Cortex of kidney (tissue), 1 donor: ENCODE measurements at places on chromosomes 1 and 21.

- no peak for DNase-seq
Observed at GRCh38 chr1:218466341-218467010, 121.3 kb downstream of the TGFB2 start.

DNA sequence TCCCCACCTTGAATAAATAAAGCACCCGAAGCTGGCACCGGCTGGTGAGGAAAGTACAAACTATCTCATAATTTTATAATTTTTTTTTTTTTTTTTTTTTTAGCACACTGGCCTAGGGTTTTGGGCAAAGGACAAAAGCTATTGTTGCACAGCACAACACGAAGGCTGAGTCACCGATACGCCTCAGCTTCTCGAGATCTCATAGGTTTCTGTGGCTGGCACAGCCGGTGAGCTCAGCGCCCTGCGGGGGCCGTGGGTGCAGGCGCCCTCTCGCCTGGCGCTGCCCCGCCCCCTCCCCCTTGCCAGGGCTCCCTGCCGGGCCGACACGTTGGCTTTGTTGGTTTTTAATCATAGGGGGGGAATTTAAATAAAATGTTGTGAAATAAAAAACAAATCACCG lies 17.2 kb downstream of the CASZ1 start:
- DNase-seq, result no peak

GRCh38 chr21:31443736-31444521 lies 99.9 kb upstream of the TIAM1 start:
- DNase-seq, result no peak

DNA sequence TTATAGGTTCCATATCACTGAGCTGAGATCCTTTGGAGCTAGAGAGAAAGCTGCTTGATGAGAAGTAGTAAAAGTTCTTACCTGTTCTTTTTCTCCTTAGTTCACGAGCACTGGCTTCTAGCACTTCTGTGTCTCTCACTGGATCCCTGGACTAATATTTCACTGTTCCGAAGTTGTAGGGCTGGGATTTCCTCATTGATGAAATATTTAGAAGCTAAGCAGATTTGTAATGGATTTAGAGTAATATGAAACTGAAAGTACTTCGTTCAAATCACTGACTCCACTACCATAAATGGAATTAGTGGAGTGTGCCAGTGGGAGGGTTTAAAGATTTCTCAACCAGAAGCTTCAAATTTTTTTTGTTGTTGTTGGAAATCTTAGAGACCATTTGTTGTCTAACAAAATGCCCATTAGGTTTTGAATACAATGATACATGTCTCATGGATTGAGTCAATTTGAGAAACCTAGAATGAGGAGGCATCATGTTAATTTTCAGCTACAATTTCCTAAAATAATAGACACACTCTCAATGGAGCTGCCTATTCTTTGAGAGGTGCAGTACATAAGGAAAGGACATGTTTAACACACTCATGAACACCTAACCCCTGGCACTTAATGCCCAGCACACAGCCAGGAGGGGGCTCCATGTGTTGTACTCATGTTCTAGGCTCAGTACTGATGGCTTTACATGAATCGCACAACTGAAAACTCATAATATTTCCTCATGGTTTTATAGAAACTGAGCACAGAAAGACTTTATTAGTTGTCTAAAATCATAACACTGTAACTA lies at the start of gene GBP1:
Gene GBP1 (minus strand): TSS at position 130 of the 790 bp plus-strand sequence. CDS start 1,974 bp downstream, outside the sequence.
- DNase-seq, result no peak

DNA sequence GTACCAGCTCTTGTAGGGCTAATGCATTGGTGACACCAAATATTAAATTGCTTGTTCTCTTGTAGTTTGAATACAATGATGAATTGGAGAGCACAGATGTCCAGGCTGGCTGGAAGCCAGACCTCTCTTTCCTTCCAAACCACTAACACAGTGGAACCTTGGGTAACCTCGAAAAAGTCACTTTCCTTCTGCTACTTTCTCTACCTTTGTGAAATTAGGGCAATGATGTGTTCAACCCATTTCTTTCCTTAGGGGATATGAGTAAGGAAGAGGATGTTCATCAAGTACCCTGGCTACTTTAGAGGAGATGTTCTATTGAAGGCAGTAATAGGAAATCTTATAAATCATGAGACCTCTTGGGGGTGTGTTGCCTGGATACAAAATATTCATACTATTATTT lies 55.7 kb downstream of the XCL2 start:
- DNase-seq, result no peak

DNA sequence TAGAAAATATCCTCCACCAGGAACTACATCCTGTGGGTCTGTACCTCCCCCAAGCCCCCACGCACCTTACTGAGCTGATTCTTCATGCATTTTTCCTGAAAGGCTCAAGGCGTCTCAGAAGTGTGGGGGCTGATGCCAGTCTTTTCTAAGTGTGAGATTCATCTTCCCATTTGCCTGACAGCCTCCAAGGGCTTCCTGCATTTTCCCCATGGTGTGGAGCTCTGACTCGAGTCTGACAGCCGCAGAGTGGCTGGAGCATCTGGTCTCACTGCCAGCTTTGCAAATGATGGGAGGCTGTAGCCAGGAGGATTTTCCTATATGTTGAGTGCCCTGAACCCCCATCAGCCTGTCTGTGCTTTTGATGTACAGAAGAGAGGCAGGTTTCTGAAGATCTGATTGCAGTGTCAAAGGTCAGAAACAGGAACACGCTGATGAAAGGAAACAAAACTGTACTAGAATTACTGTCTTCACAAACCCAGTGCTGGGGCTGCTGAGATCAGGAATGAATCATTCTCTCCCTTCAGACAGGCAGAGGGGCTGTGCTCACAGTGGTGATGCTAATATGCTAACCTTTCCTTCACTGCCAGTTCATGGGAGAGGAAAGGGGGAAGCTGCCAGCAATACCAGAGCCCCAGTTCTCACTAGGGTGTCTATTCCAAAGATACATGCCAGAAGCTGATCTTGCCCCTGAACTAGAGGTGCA lies 201.5 kb upstream of the C1orf174 start:
- no peak for DNase-seq

GRCh38 chr1:152141971-152142584 lies 16.9 kb downstream of the RPTN start:
- no peak for DNase-seq

GRCh38 chr21:41648591-41649031 lies 118.2 kb downstream of the RIPK4 start:
- DNase-seq, result no peak

DNA sequence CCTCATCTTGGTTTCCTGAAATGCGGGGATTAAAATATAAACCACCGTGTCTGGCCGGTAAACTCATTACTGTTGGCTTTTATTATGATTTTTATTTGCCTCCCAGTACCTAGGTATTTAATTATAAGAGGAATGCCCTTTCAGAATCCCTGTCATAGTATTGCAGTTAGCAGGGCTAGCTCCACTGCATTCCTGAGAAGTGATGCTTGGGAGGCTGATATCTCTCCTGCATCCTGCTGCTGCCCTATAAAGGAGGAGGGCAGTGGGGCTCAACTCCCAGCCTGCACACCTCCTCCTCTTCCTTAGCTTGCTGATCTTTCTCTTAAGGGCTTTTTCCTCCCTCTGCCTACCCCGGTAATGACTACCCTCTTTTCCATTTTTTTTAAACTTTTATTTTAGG lies 19.9 kb upstream of the DISC1 start:
- no peak for DNase-seq

DNA sequence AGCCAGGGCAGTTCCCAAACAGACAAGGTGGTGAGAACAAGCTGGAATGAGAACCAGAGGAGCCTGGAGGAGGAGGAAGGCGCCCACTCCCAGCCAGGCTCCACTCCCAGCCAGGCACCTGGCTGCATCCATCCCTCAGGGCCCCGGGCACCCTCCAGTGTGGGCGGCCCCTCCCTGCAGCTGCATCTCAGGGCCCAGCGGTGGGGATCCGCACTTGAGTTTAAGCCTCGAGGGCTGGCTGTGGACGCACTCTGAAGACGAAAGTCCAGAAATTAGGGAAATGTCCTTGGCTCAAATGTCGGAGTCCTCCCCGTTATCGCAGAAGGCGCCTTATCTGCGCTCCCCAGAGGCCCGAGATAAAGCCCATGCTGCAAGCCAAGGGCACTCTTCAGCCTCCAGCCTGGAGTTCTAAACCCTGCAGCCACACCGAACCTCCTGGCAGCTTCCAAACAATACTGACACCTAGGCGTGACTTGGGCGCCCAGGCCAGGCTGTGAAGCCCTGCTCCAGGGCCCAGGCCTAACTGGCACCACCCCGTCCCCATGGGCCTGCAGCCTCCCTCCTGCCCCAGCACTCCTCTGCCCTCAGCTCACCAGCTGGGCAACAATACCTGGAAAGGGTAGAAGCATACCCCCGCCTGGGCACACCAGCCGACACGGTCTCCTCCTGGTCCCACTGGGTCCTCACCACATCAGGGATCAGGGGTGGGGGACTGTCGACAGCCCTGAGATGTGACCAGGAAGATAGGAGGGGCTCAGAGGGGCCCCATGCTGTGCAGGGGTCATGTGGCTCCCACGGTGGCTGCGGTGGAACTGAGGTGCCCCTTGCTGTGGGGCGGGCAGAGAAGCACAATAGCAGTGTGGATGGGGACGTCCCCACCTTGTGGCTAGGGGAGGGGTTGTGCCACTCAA lies 184.8 kb upstream of the VAMP3 start:
- no peak for DNase-seq

DNA sequence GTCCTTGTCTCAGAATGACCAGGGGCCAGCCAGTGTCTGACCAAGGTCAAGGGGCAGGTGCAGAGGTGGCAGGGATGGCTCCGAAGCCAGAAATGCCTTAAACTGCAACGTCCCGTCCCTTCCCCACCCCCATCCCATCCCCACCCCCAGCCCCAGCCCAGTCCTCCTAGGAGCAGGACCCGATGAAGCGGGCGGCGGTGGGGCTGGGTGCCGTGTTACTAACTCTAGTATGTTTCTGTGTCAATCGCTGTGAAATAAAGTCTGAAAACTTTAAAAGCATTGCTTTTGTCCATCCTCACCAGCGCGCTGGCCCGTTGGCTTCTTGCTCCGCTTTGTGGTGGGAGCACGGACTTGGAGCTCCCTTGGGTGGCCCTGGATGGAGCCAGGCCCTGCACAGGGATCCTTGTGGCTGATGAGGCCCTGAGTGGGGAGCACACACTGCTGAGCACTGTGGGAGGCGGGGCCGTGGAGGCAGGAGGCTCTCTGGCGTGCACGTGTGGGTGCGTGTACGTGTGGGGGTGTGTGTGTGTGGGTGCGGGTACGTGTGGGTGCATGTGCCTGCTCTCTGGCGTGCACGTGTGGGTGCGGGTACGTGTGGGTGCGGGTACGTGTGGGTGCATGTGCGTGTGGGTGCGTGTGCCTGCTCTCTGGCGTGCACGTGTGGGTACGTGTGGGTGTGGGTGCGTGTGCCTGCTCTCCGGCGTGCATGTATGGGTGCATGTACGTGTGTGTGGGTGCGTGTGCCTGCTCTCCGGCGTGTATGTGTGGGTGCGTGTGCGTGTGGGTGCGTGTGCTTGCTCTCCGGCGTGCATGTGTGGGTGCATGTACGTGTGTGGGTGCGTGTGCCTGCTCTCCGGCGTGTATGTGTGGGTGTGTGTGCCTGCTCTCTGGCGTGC lies 18.0 kb downstream of the RNF223 start:
- DNase-seq, result no peak

- no peak for DNase-seq
Observed at GRCh38 chr1:96752394-96752793, 30.8 kb downstream of the PTBP2 start.

DNA sequence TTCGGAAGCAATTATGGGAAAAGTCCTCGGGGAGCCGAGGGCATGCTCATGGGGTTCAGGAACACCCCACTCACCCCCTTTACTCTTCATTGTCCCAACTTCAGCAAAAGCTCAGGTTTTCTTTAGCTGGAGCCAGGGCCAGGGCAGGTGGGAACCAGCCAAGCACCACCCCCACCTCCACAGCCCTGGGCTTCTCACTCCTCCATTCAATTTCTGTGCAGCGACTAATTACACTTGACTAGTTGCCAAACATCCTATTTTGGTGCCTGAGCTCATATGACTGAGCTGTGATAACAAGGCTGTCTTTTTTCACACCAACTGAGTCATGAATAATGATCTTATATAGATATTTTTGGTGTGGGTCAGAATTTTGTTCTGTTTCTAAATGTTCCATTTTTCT lies 257.2 kb upstream of the AJAP1 start:
- DNase-seq, result no peak

DNA sequence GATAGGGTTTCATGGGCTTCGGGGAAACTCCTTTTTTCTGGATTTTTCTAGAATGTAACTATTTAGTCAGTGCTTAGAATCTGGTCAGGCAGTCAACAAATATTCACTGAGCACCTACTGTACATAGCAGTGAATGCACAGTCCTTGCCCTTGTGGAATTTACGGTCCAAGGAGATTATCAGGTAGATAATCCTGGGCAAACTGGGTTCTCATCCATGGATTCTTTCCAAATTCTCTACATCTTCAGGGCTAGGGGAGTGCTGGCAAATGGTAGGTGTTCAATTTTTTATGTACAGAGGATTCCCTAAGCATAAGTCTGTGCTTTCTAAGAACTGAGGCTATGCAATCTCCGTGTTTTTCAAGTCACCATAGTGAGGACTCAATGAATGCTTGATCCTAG lies 140.7 kb upstream of the CD34 start:
- DNase-seq, result no peak

GRCh38 chr21:29386803-29387202 lies 88.1 kb downstream of the BACH1 start:
- DNase-seq, result no peak

- DNase-seq, result no peak
Observed at GRCh38 chr1:241598249-241598648, 41.9 kb downstream of the CHML start.

- no peak for DNase-seq
Observed at GRCh38 chr1:215044151-215044550, 38.4 kb upstream of the KCNK2 start.

GRCh38 chr1:97396463-97396862 lies 524.4 kb downstream of the DPYD start:
- DNase-seq, result no peak

GRCh38 chr1:157226739-157227138 lies 88.5 kb upstream of the ETV3 start:
- no peak for DNase-seq

- DNase-seq, result no peak
Observed at GRCh38 chr21:42406201-42406621, 2.5 kb downstream of the UBASH3A start.

GRCh38 chr1:231970684-231971083 lies 344.1 kb downstream of the DISC1 start:
- no peak for DNase-seq

- no peak for DNase-seq
Observed at GRCh38 chr1:216702170-216702569, 21.1 kb downstream of the ESRRG start.

DNA sequence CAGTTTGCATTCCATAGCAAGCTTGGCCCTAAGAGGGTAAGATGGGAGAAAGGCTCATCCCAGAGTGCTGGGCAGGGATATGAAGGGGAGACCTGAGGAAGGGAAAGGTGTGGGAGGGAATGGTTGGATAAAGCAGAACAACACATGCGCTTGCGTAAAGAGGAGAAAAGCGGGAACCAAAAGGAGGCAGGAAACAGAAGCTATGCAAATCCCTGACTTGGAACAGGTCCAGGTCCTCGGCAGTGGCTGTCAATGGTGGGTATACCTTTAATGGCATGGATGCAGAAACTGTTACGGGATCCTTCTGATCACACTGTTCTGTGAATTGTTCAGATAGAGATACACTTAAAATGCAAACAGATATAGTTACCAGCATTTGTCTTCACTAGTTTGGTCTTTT lies 455.6 kb downstream of the SIPA1L2 start:
- DNase-seq, result no peak
